ENCODE measurements at places on chromosomes 5 and 9.

DNA sequence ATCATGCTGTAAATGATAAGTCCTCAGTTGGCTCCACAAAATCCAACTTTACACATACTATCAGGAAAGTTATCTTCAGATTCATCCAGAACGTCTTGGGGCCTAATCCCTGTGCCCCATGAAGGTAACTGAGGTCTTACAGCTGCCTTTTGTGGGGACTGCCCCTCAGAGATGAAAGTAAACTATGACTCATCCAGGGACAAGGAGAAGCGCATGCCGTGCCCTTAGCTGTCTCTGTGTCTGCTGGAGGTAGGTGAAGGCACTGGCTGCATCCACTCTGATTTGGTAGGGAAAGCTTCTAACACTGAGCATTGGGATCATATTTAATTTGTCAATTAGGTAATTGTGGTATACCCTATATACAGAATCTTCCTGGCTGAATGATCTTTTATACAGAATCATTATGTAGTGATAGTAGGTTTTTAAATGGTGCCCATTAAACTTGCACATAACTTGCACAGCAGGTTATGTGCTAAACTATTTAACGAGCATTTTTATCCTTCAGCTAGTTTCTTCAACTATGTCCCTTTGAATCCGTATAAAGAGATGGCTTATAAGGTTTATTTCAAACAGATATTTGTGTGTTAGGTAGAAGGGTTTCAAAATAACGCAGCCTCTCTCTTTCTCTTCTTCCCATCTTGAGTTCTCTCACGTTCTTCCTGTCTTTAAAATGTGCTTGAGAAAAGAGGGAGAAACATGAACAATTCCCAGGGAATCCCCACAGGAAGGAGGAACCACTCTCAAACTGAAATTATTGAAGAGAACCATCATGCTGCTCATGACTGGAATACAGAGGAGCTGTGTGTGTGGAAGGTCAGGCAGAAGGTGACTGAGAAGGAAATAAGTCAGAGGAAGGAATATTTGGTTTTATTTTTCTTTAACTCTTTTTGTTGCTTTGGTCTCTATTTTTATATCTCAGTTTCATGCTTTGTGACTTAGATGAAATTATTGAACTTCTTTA lies 250.9 kb downstream of the CD180 start:
- no peak for DNase-seq

GRCh38 chr5:173310218-173310769 lies 17.9 kb downstream of the STC2 start:
- no peak for DNase-seq

GRCh38 chr5:134526483-134527155 lies 1.1 kb downstream of the JADE2 start:
- DNase-seq, result peak; percentile 84

DNA sequence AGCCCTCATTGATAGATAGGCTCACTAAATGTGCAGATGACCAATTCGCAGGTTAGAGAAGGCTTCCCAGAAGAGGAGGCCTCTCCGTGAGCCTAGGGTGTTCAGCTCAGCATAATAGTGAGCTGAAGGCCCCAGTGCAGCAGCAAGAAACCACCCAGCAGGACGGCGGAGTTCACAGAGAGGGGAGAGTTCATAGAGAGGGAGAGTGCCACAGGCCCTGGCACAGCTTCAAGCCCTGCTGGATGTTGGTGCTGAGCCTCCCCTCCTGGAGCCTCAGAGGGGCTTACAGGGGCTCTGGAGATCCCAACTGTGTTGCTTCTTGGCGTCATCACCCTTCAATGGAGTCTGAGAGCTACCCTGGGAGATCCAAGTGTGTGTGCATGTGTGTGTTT lies 2.1 kb downstream of the SLC22A5 start:
- DNase-seq, result peak; percentile 44

GRCh38 chr9:122190597-122191381 lies 31.1 kb downstream of the MORN5 start:
- DNase-seq, result no peak

GRCh38 chr5:157322581-157322980 lies 56.7 kb downstream of the CYFIP2 start:
- DNase-seq, result no peak

- DNase-seq, result no peak
These were observed 382 bp upstream of the CDKN2B start for GRCh38 chr9:22009506-22009867.

- DNase-seq, result no peak
These were observed 270.9 kb downstream of the GAS1 start for GRCh38 chr9:86676396-86676795.

- no peak for DNase-seq
These were observed 6.1 kb upstream of the DAPK1 start for GRCh38 chr9:87491523-87491922.

DNA sequence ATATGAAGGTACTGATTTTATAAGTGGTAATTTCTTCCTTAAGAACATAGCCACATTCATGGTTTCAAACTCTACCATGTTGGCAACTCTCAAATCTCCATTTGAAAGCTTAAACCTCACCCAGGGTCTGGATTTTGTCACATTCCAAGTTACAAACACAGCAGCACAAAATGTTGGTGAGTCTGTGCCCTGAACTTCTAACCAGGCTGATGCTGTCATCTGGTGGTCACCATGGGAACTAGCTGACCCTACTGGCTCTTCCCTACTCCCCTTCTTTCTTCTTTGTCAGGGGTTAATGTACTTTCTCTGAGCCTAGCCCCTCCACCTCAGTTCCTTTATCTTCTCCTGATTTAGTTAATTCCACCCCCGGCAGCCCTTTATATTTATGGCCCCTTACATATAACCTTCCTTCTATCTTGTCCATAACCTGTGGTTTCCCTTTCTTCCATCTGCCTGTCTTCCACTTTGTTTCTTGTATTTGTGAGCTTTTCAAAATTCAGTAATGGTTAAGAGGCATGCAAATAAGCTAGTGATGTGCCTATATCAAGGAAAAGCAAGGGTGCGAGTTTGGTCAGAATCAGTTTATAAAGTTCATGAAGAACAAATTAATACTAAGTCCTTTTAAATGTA lies 35.9 kb downstream of the TGFBR1 start:
- DNase-seq, result no peak

- DNase-seq, result no peak
These were observed 6.4 kb downstream of the TLX3 start for GRCh38 chr5:171315386-171315891.

DNA sequence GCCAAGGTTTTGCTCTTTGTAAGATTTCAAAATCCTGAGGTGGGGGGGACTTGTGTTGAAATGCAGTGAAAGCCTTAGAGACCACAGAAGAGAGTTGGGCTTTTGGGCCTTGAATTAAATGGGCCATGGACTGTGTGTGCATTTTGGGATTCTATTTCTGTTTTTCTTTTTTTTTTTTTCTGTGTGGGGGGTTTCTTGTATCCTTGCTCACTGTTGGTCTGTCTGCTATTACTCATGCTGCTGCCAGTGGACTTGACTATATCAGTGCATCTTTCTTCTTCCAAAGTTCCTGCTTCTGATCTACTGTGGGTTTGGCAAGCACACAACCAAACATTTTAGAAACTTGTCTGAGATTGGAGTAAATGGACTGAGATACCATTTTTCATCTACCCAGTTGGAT lies 344.9 kb downstream of the ARL15 start:
- DNase-seq, result no peak

GRCh38 chr9:120369608-120370220 lies 210.3 kb downstream of the CDK5RAP2 start:
- DNase-seq, result no peak

DNA sequence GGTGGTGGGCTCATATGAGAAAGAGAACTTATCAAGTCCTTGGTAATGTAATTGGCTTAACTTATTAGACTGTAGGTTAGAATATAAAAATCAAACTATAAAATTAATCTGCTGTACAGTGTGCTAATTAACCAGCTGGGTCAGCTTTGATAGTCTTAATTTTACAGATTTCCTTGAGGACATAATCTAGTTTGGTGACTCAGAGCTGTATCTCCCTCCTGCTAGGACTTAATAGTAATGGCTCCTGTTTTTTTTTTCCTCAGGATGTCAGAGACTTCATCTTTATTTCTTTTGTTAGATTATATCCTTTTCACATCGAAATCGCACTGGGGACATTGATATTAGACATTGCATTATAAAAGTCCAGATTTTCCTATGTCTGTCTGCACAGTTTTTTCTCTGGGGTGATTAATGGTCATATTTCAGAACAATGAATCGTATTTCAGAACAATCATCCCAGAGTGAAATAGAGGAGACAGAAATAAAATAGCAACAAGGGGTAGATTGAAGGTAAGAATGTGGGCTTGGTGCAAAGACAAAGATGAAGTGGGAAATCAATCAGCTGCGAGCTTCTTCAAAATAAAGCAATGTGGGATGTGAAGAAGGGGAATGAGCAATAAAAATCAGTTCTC lies 346.4 kb upstream of the RIOK2 start:
- no peak for DNase-seq

GRCh38 chr9:134364391-134365114 lies 38.3 kb downstream of the RXRA start:
- DNase-seq, result no peak

GRCh38 chr9:118533101-118533500 lies 828.9 kb downstream of the TLR4 start:
- no peak for DNase-seq

- DNase-seq, result no peak
These were observed 66.1 kb upstream of the ANKRD55 start for GRCh38 chr5:56299212-56299611.

DNA sequence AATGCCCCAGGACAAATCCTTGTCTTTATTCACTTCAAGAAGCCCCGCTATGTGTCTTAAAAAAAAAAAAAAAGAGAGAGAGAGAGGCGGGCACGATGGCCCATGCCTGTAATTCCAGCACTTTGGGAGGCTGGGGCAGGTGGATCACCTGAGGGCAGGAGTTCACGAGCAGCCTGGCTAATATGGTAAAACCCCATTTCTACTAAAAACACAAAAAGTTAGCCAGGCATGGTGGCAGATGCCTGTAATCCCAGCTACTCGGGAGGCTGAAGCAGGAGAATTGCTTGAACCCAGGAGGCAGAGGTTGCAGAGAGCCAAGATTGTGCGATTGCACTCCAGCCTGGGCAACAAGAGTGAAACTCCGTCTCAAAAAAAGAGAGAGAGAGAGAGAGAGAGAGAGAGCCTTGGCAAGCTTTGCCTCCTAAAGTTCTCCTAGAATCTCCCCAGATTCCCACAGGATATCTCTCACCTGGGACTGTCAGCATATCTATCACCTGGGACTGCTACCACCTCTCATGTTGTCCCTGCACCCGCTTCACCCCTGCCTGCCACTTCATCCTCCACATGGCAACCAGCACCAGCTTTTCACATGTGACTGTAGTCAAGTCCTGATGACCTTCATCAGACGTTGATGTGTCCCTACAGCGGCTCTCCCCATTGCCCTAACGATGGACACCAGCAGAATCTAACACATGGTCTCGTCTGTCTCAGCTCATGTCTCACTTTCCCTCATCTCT lies 5.8 kb downstream of the ITK start:
- DNase-seq, result peak; percentile 46

DNA sequence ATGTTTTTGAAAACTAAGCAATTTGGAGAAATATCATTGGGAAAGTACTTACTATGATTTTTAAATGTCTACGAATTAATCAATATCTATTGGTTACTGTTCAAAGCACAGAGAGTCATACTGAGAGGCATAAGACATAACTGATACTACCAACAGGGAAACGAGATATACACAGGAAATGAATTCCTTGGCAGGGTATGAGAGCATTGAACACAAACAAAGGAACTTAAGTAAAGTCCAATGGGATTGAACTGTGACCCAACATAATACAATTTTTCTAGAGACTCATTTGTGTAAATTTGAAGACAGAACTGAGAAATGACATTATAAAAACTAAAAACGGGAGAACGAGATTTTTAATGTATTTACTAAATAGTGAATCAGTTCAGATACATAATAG lies 1.3 kb upstream of the ITGA1 start:
- DNase-seq, result no peak

All from right atrium auricular region (tissue), 2 donors.